ENCODE measurements at places on chromosomes 12 and 14.
A peak's percentile ranks its signal among the peaks of the same experiment; 100 is the strongest.

DNA sequence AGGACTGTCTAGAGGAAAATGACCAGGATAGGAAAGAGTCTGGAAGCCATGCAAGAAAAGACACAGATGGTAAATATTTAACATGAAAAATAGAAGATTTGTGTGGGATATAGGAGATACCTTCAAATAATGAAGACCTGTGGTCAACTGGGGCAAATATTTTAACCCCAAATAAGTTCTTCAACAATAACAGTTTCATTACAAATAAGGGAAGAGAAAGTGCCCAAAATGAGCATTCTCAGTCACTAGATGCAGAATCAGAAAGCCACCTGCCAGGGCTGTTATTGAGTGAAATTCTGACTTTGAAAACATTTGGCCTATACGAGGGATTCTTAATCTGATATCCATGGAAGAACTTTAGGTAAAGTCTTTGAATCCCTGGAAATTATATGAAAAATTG is 231.2 kb upstream of the PLEKHG7 start:
- no peak overlapping the region for H3K4me3 ChIP-seq
- no peak for DNase-seq
- H3K4me1 ChIP-seq, result no peaks in the 10 kb centered on the region
- no peaks in the 10 kb centered on the region for H3K36me3 ChIP-seq
- H3K27me3 ChIP-seq, result no peaks in the 10 kb centered on the region
- no peak overlapping the region for H3K27ac ChIP-seq

- DNase-seq, result no peak
- H3K27ac ChIP-seq, result peak overlapping the region; percentile 59
- no peaks in the 10 kb centered on the region for H3K36me3 ChIP-seq
- H3K27me3 ChIP-seq, result no peaks in the 10 kb centered on the region
- no peak overlapping the region for H3K4me3 ChIP-seq
Observed at GRCh38 chr14:102187568-102188001, 47.9 kb downstream of the WDR20 start.

DNA sequence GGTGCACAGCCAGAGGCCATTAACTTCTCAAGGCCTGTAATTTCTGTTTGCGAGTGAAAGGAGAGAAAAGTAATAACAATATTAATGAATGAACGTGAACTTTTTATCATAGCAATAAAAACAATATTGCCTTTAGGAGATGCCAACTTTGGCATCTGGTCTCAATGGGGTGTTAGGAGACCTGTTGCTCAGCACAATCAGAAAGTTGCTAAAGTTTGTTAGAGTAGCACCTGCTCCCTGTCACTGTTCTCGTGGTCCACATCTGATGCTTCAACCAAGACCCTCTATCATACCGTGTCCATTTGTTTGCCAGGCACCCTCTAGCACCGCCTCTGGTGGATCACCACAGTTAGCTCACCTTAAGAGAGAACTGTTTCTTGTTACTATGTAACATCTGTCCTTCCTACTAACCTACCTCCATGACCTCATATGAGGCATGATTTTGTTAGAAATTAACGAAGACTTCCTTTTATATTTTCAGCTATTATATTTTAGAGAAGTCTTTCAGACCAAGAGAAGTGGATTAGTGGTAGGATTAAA is 12.5 kb upstream of the CLEC4E start:
- no peaks in the 10 kb centered on the region for H3K36me3 ChIP-seq
- H3K4me1 ChIP-seq, result peaks cover 3% of the 10 kb centered on the region
- DNase-seq, result no peak
- H3K4me3 ChIP-seq, result no peak overlapping the region
- no peak overlapping the region for H3K27ac ChIP-seq
- no peaks in the 10 kb centered on the region for H3K27me3 ChIP-seq

DNA sequence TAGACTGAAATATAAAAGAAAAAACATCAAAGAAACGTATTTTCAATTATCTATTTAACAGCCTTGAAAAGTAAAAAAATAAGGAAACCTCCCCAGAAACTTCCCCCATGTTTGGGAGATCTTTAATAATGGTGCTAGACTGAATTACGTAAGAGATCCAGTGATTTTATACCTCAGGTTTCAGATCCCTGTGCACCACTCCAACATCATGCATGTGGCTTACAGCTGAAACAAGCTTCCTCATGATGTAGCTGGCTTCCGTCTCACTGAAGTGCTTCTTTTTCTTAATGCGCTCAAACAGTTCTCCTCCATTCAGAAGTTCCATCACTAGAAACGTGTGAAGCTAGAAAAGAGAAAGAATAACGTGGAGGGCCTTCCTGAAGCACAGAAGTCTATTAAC is 78.0 kb upstream of the TTC7B start:
- H3K4me1 ChIP-seq, result no peaks in the 10 kb centered on the region
- peaks cover 3% of the 10 kb centered on the region for H3K36me3 ChIP-seq
- no peak overlapping the region for H3K27ac ChIP-seq
- no peak overlapping the region for H3K4me3 ChIP-seq
- no peaks in the 10 kb centered on the region for H3K27me3 ChIP-seq

- DNase-seq, result no peak
- peak overlapping the region; percentile 26 for H3K27ac ChIP-seq
- H3K27me3 ChIP-seq, result no peaks in the 10 kb centered on the region
- H3K4me1 ChIP-seq, result peaks cover 1% of the 10 kb centered on the region
- no peak overlapping the region for H3K4me3 ChIP-seq
Observed at GRCh38 chr12:85626784-85627171, 209.4 kb downstream of the RASSF9 start.

DNA sequence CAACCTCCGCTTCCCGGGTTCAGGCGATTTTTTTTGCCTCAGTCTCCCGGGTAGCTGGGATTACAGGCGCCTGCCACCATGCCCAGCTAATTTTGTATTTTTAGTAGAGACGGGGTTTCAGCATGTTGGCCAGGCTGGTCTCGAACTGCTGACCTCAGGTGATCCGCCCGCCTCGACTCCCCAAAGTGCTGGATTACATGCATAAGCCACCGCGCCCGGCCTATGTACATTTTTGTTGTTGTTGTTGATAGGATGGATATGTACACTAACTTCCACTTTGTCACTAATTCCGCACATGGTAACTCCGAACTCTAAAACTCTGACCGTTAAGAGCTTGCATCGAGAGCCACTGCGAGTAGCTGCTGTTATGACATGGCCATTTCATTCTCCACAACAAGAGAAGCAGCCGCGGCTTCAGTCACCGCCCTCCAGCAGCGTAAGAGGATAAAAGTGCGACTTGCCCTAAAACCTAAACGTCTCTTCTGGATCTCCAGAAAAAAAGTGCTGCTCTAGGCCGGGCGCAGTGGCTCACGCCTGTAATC is 742 bp upstream of the MARS1 start:
- H3K4me3 ChIP-seq, result no peak overlapping the region
- peaks cover 29% of the 10 kb centered on the region for H3K36me3 ChIP-seq
- no peak for DNase-seq
- H3K27ac ChIP-seq, result no peak overlapping the region
- H3K27me3 ChIP-seq, result no peaks in the 10 kb centered on the region

- peak; percentile 66 for DNase-seq
- peak overlapping the region; percentile 69 for H3K27ac ChIP-seq
- peaks cover 3% of the 10 kb centered on the region for H3K36me3 ChIP-seq
- no peak overlapping the region for H3K4me3 ChIP-seq
Observed at GRCh38 chr12:118357257-118358007, 15.3 kb downstream of the TAOK3 start.

GRCh38 chr14:73814153-73814552 is 37.5 kb upstream of the PTGR2 start:
- no peaks in the 10 kb centered on the region for H3K36me3 ChIP-seq
- no peak overlapping the region for H3K4me3 ChIP-seq
- peaks cover 1% of the 10 kb centered on the region for H3K4me1 ChIP-seq
- H3K27me3 ChIP-seq, result no peaks in the 10 kb centered on the region

- H3K4me1 ChIP-seq, result peaks cover 2% of the 10 kb centered on the region
- H3K27me3 ChIP-seq, result no peaks in the 10 kb centered on the region
- H3K36me3 ChIP-seq, result peaks cover 21% of the 10 kb centered on the region
- no peak for DNase-seq
- H3K4me3 ChIP-seq, result no peak overlapping the region
Observed at GRCh38 chr12:53551889-53552291, 44.6 kb upstream of the NPFF start.

GRCh38 chr12:5173511-5174011 is 129.9 kb downstream of the KCNA5 start:
- H3K4me1 ChIP-seq, result no peaks in the 10 kb centered on the region
- no peaks in the 10 kb centered on the region for H3K36me3 ChIP-seq
- no peak for DNase-seq
- no peak overlapping the region for H3K27ac ChIP-seq

DNA sequence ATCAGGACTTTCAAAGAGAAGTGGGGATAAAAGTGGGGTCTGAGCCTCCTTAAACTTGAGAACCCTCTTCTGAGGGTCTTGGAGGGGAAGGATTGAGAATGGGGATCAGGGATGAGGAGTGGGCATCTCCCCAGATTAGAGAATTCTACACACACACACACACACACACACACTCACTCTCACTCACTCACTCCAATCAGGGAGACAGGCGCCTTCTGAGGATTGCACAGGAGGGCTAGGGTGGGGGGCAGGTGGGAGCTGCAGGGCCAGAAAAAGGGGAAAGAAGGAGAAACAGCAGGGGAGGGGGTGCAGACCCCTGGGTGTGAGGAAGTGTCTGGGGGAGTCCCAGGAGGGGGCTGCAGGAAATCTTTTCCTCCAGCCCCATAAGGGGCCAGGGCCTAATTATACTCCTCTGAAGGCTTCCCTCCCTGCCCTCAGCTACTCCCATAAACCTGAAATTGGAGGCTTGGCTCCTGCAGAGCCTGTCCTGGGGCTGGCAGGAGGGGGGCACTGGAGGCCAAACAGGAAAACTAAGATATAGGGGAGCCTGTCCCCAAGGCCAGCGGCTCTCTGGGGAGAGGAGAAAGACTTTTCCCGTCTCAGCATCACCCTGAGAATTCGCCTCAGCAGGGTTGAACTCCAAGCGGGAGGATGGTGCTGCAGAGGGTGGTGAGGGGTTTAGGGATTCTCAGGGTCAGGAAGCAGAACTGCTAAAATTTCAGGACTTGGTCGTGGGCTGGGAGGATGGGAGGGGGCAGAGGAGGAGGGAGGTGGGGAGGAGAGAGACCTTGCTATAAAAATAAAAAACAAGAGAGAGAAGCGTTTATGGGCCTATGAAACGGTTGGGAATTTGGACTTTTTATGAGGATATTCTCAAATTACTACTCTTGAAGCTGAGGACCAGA is 1.6 kb downstream of the HOXC9 start:
- H3K4me1 ChIP-seq, result peaks cover 29% of the 10 kb centered on the region
- peak overlapping the region; percentile 70 for H3K27ac ChIP-seq
- H3K36me3 ChIP-seq, result peaks cover 3% of the 10 kb centered on the region
- no peak for DNase-seq

DNA sequence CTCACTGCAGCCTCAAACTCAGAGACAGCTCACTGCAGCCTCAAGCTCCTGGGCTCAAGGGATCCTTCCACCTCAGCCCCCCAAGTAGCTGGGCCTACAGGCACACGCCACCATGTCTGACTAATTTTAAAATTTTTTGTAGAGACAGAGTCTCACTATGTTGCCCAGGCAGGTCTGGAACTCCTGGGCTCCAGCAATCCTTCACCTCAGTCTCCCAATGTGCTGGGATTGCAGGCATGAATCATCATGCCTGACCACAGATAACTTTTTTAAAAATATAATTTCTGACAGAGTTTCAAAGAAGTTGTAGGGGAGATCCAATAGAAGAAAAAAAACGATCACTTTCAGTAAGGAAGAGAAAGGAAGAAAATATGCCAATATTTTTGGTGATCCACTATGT is 189.7 kb upstream of the CDKN3 start:
- H3K27ac ChIP-seq, result peak overlapping the region; percentile 8
- H3K4me1 ChIP-seq, result peaks cover 3% of the 10 kb centered on the region
- DNase-seq, result peak; percentile 30
- H3K27me3 ChIP-seq, result no peaks in the 10 kb centered on the region
- no peaks in the 10 kb centered on the region for H3K36me3 ChIP-seq

- no peaks in the 10 kb centered on the region for H3K4me1 ChIP-seq
- H3K27me3 ChIP-seq, result no peaks in the 10 kb centered on the region
- no peak overlapping the region for H3K27ac ChIP-seq
- no peak overlapping the region for H3K4me3 ChIP-seq
- peak; percentile 6 for DNase-seq
- peaks cover 3% of the 10 kb centered on the region for H3K36me3 ChIP-seq
Observed at GRCh38 chr14:63725786-63726460, 1.9 kb downstream of the SGPP1 start.

GRCh38 chr12:71474791-71475190 is 35.2 kb downstream of the LGR5 start:
- peaks cover 6% of the 10 kb centered on the region for H3K4me1 ChIP-seq
- H3K27ac ChIP-seq, result no peak overlapping the region
- no peaks in the 10 kb centered on the region for H3K27me3 ChIP-seq
- no peak for DNase-seq

GRCh38 chr14:91038439-91038838 is 22.0 kb downstream of the RPS6KA5 start:
- peaks cover 1% of the 10 kb centered on the region for H3K4me1 ChIP-seq
- DNase-seq, result no peak
- no peaks in the 10 kb centered on the region for H3K36me3 ChIP-seq
- H3K27ac ChIP-seq, result no peak overlapping the region
- peaks cover 2% of the 10 kb centered on the region for H3K27me3 ChIP-seq

GRCh38 chr14:54642121-54642520 is 75.2 kb downstream of the SAMD4A start:
- peaks cover 11% of the 10 kb centered on the region for H3K4me1 ChIP-seq
- H3K4me3 ChIP-seq, result no peak overlapping the region
- H3K36me3 ChIP-seq, result no peaks in the 10 kb centered on the region
- no peaks in the 10 kb centered on the region for H3K27me3 ChIP-seq
- no peak for DNase-seq

DNA sequence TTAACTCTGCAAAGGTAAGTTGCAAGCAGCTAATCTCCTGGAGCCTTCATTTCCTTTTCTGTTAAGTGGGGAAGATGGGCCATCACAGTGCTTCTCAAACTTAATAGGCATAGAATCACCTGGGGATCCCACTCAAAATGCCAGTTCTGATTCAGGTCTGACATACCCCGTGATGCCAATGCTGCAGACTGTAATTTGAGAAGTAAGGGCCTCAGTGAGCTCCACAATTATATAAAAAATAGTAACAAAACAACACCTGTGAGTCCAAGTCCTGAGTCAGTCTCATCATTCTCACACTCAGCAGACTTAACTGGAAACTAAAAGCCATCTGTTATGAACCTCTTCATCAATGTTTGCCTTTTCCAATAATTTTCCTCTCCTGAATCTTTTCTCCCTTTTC is 10.8 kb upstream of the PSMA6 start:
- H3K4me3 ChIP-seq, result no peak overlapping the region
- DNase-seq, result no peak
- peaks cover 5% of the 10 kb centered on the region for H3K36me3 ChIP-seq

- H3K27me3 ChIP-seq, result peaks cover 84% of the 10 kb centered on the region
- H3K4me1 ChIP-seq, result peaks cover 8% of the 10 kb centered on the region
Observed at GRCh38 chr14:96737881-96738280, 59.3 kb upstream of the VRK1 start.

All from mesenchymal stem cell (in vitro differentiated cells and primary cell).